ENCODE measurements at places on chromosomes 12 and 14.

- H3K36me3 ChIP-seq = no peaks in the 10 kb centered on the region
- no peak for DNase-seq
- H3K27ac ChIP-seq = no peak overlapping the region
- H3K27me3 ChIP-seq = no peaks in the 10 kb centered on the region
Measured at GRCh38 chr14:93901813-93902212, 25.3 kb upstream of the FAM181A start.

GRCh38 chr14:74216671-74217070 is 22.6 kb upstream of the VSX2 start:
- H3K4me1 ChIP-seq = peaks cover 19% of the 10 kb centered on the region
- no peak overlapping the region for H3K27ac ChIP-seq

GRCh38 chr14:61860294-61860918 is 98.2 kb downstream of the SNAPC1 start:
- no peaks in the 10 kb centered on the region for H3K36me3 ChIP-seq
- H3K4me1 ChIP-seq = no peaks in the 10 kb centered on the region
- H3K4me3 ChIP-seq = no peak overlapping the region
- DNase-seq = peak; percentile 61

DNA sequence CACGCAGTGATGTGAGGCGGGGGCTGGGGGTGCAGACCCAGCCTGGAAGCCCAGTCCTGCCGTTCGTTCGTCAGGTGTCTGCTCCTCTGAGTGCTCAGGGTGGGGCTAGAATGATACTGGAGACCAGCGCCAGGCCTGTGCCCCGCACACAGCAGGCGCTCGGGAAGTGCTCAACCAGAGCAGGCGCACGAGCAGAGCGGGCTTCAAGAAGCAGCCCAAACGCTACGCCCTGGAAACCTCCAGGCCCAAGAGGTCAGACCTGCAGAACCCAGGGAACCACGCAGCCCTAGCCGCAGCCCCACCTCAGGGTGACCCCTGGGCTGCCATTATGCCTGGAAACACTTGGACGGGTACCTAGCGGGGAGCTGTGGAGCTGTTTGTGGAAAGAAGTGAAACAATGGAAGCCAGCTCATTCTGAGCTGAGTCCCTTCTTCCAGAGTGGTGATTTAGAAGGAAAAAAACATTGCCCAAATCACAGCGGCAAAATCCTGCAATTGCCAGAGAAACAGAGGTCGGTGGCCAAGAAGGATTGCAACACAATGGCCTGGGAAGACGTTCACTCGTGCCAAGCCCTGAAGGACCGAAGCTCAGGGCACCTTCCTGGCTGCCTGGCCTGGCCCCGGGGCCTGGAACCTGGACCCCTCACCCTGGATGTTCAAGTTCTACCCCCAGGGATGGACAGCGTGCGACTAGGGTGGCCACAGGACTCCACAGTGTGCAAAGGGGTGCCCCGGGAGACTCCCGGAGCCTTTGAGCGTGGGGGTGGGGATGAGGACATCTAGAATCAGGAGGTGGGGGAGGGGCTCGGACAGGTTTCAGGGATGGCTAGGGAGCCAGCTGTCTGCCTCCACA is 40.4 kb upstream of the DIO3 start:
- H3K36me3 ChIP-seq = no peaks in the 10 kb centered on the region
- no peak overlapping the region for H3K27ac ChIP-seq
- H3K4me1 ChIP-seq = peaks cover 9% of the 10 kb centered on the region
- H3K4me3 ChIP-seq = no peak overlapping the region
- DNase-seq = no peak

- no peak overlapping the region for H3K4me3 ChIP-seq
- H3K27me3 ChIP-seq = no peaks in the 10 kb centered on the region
- peaks cover 28% of the 10 kb centered on the region for H3K4me1 ChIP-seq
- H3K36me3 ChIP-seq = no peaks in the 10 kb centered on the region
- no peak for DNase-seq
Measured at GRCh38 chr14:68451696-68452373, 341.0 kb downstream of the ZFP36L1 start.

DNA sequence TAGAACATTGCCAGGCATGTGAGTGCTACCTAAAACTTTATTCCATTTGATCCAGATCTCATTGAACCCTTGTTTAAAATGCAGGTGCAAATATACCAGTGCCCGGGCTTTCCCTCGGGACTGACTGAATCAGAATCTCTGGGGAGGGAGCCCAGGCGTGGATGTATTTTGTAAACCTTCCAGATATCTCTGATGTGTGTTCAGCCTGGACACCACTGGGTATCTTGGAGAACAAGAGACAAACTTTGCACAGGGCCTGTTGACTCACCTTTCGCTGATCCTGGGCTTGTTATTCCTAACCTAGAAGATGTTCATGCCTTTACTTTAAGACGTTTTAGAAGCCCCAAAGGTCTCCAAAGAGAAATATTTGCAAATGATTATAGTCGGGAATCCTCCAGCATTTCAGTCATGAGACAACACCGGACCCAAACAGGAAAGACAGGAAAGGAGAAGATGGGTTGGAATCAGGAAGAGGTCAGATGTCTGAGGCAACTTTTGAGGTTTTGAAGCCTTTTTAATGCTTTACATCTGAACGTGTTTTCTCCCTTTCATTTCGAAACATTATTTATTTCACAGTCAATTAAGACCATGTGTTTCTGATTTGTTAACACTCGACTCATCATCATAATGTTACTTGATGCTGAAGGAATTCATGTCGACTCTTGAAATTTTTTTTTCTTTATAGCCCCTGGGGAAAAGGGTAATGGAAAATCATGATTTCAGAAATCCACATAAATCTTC is 118.6 kb downstream of the PLXNC1 start:
- peaks cover 37% of the 10 kb centered on the region for H3K4me1 ChIP-seq
- H3K36me3 ChIP-seq = no peaks in the 10 kb centered on the region
- DNase-seq = no peak

DNA sequence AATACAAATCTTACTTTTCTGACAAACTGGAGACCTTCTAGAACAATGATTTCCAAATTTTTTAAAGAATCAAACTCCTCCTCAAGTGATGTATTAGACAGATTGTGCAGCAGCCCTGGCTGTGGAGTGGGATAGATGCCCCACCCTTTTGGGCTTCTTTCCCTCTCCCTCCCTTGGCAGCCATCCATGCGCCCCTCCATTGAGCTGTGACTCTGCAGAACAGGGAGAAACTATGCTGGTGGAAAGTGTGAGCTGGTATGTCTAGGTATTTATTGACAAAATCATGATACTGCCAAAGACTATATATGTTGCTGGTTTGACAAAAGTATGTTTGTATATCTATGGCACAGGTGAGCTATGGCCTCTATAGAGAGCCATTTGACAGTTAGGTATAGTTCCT is 138.5 kb downstream of the KTN1 start:
- no peak overlapping the region for H3K4me3 ChIP-seq
- no peaks in the 10 kb centered on the region for H3K36me3 ChIP-seq
- no peaks in the 10 kb centered on the region for H3K27me3 ChIP-seq
- DNase-seq = no peak
- no peak overlapping the region for H3K27ac ChIP-seq

GRCh38 chr12:12718381-12718759 is 1.2 kb downstream of the CDKN1B start:
- no peak overlapping the region for H3K27ac ChIP-seq
- peaks cover 31% of the 10 kb centered on the region for H3K36me3 ChIP-seq
- peak overlapping the region; percentile 98 for H3K4me3 ChIP-seq

DNA sequence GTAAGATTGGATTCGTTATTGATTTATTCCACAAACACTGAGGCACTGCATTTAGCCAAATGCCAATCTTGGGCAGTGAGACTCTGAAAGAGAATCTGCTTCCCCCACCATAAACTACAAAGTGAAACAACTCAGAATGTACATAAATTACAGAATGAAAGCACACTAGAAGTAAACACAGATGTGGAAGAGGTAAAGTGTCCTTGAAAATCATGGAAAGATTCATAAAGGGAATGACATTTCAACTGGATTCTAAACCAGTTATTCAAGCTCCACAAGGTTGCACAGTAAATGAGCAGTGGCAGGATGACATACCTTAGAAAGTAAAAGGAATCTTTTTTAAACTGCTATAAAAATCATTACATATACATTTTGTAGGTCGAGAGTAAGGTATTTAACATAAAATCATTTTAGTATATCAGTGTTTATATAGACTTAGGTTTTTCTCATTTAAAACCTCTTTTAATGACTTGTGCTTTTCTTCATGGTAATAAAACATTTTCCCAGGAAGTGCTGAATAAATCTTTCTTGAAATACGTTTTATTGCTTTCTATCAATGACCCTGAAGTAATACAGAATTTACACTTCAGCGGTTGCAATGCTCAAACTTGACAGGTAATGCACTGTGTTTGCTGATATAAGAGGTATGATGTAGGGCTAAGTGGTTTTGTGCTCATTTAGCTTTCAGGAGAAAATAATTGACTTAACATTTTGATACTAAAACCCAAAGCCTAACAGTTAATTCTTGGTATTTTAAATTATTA is 270.6 kb downstream of the NAV3 start:
- no peaks in the 10 kb centered on the region for H3K4me1 ChIP-seq
- no peaks in the 10 kb centered on the region for H3K27me3 ChIP-seq
- no peaks in the 10 kb centered on the region for H3K36me3 ChIP-seq
- no peak overlapping the region for H3K27ac ChIP-seq

DNA sequence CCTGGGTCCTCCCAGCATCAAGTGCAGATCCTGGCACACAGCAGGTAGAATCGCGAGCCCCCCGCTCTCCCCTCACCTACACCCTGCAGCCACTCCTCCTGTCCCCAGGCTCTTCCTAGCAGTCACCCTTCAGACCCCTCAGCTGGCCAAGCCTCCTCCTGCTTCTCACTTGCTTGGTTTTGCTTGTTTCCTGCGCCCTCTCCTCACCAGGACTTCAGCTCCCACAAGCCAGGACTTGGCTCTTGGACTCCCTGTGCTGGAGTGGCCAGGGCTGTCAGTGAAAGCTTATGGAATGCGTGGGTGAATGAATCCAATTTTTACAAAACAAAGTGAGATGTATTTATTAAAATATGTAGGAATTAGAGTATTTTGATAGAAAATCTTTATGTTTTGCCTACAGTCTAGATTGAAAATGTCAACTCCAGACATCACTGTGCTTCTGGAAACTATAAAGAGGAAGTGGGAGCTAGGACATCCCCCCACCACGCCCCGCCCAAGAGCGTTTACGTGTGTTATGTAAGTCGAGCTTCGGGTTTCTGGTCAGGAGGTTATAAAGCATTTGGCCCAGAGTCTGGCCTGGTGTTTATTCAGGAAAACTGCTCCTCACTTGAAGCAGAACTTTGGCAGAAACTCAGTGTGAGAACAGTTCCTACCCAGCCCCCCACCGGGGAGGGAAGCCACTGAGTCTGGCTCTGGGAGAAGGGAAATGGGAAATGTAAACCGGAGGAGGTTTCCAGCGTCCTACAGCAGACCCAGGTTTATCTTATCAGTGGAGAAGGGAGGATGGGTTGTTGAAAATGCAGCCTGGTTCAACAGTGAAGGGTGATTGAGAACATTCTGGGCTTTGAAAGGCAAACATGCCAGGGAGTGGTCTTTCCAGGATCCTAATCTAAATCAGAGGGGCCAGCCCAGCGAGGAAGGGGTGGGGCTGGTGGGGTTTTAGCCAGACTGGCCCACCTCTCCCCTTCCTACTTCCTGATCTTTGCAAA is 8.8 kb downstream of the ALDH2 start:
- no peak overlapping the region for H3K4me3 ChIP-seq
- H3K27ac ChIP-seq = no peak overlapping the region
- peaks cover 8% of the 10 kb centered on the region for H3K4me1 ChIP-seq
- no peaks in the 10 kb centered on the region for H3K36me3 ChIP-seq
- no peaks in the 10 kb centered on the region for H3K27me3 ChIP-seq
- DNase-seq = no peak

- no peak overlapping the region for H3K4me3 ChIP-seq
- no peaks in the 10 kb centered on the region for H3K27me3 ChIP-seq
- H3K36me3 ChIP-seq = no peaks in the 10 kb centered on the region
- peaks cover 5% of the 10 kb centered on the region for H3K4me1 ChIP-seq
- no peak for DNase-seq
Measured at GRCh38 chr14:91858536-91859275, 8.6 kb downstream of the TC2N start.

- H3K36me3 ChIP-seq = no peaks in the 10 kb centered on the region
- no peak overlapping the region for H3K27ac ChIP-seq
- DNase-seq = no peak
- H3K4me3 ChIP-seq = no peak overlapping the region
- H3K27me3 ChIP-seq = no peaks in the 10 kb centered on the region
Measured at GRCh38 chr12:50573271-50573670, 68.5 kb downstream of the DIP2B start.

DNA sequence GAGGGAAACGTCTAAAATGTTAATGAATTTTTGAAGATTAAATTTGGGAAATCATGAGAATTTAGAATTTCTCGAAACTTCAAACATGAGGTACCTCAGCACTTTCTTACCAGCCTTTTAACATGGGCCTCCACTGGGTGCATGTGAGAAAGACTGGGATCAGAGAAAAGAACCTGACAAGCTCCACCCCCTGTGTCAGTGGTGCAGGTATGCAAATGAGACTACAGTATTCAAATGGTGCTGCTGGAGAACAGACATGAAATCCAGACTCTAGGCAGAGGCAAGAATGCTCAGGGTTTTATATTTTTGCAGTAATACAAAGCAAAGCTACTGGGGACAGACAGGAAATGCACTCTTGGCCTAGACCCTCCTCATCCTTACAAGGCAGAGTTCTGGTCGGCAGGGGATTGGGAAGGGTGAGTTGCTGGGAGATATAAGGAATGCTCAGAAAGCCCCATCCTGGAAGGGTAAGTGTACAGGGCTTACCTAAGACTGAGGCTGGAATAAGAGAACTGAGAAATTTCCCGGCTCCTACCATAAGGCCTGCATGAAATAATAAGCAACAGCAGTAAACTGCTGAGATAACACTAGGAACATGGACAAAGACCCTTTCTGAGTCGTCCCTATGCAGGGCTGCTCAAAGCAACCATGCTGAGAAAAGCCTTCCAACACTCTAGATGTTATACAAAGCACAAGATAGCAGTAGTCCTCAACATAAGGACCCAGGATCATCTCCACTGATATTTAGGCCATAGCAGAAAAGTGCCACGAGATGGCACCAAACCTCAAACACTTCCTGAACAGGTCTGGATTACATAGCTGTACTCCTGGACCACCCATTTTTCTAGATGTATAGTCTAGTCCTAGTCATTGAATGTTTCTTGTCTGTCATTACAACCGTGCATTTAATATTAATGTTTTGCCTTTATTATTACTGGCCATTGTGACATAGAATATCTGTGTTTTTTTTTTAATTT is 260.8 kb downstream of the RASSF9 start:
- H3K27me3 ChIP-seq = no peaks in the 10 kb centered on the region
- DNase-seq = peak; percentile 74
- H3K4me1 ChIP-seq = no peaks in the 10 kb centered on the region

DNA sequence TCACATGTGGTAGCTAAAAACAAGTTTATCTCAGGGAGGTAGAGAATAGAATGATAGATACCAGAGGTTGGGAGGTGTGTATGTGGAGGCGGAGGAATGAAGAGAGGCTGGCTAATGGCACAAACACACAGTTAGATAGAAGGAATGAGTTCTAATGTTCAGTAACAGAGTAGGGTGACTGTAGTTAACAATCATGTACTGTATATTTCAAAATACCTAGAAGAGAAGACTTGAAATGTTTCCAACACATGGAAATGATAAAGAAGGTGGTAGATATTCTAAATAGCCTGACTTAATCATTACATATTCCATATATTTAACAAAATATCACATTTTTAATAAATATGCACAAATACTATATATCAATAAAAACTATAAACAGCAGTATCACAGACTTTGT is 8.9 kb upstream of the IFNG-AS1 start:
- no peak overlapping the region for H3K4me3 ChIP-seq
- H3K27ac ChIP-seq = no peak overlapping the region
- DNase-seq = no peak

Data from neural progenitor cell (in vitro differentiated cells).